ENCODE measurements at places on chromosomes 7 and 10. TPM values are rescaled to one million over a fixed set of nuclear protein-coding genes. Genes with fewer than 3 reads are reported as not detected.

DNA sequence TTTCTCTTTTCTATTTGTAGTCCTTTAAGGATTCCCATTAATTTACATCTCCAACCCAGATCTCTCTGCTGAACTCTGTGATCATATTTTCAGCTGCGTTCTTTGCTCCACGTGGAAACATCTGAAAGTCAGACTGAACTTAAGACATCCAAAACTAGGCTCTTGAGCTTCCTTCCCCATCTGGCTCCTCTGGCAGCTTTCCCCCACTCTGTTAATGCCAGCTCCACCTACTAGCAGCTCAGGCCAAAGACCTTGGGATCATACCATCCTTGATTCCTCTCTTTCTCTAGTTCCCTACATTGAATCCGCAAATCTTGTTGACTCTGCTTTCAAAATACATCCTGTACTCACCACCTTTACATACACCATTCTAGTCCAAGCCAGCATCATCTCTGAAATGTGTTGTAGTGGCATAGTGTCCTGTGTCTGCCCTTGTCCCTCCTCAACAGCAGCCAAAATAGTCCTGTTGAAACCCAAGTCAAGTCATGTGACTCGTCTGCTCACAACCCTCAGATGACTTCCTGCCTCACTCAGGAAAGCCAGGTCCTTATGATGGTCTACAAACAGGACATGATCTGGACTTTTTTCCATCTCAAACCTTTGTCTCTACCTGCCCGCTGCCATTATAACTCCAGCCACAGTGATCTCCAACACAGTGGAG lies 7.0 kb downstream of the REEP3 start:
- DNase-seq = no peak

GRCh38 chr10:42753126-42753506 lies 29.5 kb upstream of the BMS1 start:
- DNase-seq = peak; percentile 57

DNA sequence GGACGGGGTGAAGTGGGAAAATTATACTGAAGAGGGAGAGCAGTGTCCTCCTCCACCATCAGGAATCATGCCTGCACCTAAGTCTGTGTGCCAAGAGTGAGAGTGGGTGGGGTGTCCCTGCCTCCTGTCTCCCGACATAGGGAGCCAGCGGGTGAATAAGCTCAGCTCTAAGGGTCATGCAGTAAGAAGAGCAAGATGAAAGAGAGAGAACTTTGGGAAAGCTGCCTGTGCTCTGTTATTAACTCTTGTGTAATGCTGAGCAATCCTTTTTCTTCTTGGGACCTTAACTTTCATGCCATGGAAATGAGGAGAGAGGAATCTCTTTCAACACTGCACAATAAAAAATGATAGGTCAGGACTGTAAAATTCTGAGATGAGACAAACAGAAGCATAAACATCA lies 7.9 kb upstream of the TCAF1 start:
- DNase-seq = no peak

DNA sequence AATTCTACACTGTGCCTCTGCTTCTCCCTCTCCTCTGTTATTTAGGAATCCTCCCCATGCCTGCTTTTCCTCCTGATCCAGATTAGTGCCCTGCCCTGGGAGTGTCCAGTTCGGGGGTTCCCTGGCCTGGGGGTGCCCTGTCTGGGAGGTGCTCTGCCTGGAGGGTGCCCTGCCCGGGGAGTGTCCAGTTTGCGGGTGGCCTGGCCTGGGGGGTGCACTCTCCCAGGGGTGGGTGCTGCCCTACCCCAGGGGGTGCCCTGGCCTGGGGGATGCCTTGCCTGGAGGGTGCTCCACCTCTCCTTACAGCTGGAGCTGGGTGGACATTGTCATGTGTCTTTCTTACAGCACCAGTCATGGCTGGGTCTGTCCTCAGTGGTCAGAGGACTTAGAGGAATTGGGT lies 20.2 kb downstream of the RAMP3 start:
- DNase-seq = no peak

DNA sequence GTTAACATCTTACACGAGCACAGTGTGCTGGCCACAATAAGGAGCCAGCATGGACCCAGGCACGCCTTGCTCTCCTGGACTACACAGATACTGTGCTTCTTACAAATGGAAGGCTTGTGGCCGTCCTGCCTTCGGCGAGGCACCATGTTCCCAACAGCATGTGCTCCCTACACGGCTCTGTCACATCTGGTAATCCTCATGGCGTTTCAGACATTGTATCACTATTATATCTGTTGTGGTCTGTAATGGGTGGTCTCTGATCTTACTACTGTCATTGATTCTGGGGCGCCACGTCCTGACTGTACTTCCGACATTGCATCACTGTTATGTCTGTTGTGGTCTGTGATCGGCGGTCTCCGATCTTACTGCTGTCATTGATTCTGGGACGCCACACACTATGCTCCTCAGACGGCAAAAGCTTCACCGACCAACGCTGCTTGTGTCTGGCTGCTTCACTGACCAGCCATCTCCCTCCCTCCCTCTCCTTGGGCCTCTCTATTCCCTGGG lies 195.4 kb downstream of the MAD1L1 start:
- no peak for DNase-seq

- DNase-seq = no peak
These were observed 13.5 kb upstream of the MGAM2 start for GRCh38 chr7:142098004-142098403.

DNA sequence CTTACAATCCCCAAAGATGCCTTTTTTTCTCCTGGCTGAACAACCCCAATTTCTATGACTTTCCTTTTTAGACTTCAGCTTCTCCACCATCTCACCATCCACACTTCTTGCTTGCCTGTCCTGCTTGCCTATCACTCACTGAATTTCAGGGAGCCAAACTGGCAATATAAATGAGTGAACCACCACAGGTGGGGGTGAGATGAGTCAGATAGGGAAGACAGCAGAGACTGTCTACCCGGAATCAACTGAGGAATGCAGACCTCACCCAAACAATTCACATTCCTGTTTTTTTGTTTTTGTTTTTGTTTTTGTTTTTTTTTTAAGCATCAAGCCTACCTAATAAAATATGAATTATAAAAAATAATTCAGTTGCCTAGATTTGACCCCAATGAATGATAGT lies 273.8 kb downstream of the NRG3 start:
- DNase-seq = no peak

SEPHS1 gene
- polyA plus RNA-seq = 131 TPM
